Stimulated activated CD8-positive, alpha-beta memory T cell treated with anti-CD3 and anti-CD28 coated beads, Interleukin-15, amount 100 ng/mL, for 4 hours (primary cell): ENCODE measurements at places on chromosomes 2 and 18.

GRCh38 chr2:83221258-83221657 is 1237.8 kb downstream of the SUCLG1 start:
- no peak for DNase-seq

DNA sequence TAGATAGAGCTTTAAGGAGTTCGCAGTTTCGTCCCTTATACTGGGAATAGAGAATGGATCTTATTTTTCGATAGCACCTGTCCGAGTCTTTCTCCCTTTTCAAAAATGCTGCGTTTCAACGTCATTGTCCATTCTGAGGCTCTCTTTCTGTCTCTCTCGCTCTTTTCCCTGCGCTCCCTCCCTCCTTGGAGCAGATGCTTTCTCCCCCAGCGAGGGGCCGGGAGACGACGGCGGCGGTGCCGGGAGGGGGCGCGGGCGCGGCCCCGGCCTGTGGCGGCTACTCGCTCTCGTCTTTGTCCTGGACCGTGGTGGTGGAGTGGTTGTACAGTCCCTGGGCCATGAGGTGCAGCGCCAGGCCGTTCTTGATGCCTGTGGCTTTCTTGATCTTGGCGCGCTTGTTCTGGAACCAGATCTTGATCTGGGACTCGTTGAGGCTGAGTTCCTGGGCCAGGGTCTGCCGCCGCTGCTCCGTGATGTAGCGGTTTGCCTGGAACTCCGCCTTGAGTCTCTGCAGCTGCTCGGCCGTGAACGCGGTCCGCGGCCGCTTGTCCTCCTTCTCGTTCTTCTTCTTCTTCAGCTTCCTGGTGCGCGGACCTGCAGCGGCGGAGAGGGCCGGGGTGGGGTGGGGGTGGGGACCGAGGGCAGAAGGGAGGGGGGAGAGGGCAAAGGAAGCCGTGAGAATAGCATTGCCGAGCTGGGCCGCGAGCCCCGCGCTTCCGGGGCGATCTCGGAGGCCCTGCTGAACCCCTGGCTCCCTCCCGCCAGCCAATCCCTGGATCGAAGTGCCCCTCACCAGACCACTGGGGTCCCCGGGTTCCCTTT is 4.6 kb downstream of the EN1 start:
- DNase-seq = no peak

GRCh38 chr2:110853516-110853915 is 121.1 kb downstream of the ACOXL start:
- DNase-seq = peak; percentile 41

DNA sequence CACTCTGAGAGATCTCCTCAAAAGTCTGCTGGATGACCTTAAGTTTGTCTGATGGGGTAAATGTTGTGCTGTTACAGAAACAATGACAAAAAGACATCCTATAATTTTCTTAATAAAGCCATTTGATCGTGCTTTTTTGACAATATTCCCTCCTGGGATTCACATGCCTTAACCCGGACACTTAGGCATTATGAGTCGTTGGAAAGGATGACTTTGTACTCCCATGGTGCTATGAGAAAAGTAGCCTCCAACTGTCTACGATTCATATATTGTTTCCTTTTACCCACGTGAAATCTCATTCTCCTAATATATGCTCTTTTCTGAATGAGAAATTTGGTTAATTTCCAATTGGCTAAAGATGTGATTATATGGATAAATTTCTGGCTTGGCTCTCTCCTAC is 6.1 kb upstream of the MPP4 start:
- DNase-seq = no peak

- no peak for DNase-seq
These were observed 60.2 kb upstream of the TXNDC2 start for GRCh38 chr18:9825571-9826073.

DNA sequence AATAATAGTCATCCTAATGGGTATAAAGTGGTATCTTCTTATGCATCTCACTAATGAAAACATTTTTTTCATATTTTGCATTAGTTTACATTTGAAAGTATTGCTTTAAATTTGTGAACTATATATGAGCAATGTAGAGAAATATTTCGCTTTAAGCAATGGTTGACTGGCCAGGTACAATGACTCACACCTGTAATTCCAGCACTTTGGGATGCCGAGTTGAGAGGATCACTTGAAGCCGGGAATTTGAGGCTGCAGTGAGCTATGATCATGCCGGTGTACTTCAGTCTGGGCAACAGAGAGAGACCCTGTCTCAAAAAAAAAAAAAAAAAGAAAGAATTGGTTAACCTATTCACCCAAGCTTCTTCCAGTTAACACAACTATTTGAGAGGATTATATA is 15.1 kb downstream of the ZCCHC2 start:
- no peak for DNase-seq

DNA sequence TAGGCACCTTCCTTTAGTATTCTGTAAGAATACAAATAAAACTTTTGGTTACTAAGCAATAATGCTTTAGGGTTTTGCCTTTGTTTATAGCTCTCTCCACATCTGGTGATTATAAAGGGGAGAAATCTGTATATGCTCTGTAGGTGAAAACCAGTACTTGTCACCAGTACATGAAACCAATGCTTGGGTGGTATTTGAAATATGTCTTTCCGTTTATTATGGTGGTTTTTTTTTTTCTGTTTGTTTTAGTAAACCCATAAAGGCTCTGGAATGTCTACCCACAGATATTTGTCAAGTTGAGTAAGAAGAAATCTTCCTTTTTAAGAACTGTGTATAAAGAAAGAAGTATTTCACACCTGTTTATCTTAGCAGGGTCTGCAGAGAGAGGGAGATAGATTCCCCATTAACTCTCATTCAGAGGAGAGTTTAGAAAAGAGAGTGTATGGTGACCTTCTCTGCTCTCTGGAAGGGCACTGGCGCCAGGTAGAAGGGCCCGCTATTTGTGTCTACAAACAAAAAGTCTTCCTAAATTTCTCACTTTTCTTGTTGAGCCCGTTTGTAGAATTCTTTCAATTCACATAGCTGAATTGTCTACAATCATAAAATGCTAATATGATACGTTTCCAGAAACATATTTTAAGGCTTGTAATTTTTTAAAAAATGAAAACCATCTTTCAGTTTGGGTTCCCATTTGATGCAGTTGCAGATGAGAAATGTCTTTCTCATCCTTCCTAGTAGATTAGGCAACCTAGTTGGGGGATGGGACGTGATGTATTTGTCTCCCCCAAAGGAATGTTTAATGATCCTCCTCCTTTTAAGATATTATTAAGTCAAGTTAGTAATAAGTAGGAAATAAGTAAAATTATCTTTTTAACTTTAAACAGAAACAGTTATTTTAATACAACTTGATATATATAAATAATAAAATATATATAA is 33.9 kb downstream of the MAP3K20 start:
- no peak for DNase-seq

DNA sequence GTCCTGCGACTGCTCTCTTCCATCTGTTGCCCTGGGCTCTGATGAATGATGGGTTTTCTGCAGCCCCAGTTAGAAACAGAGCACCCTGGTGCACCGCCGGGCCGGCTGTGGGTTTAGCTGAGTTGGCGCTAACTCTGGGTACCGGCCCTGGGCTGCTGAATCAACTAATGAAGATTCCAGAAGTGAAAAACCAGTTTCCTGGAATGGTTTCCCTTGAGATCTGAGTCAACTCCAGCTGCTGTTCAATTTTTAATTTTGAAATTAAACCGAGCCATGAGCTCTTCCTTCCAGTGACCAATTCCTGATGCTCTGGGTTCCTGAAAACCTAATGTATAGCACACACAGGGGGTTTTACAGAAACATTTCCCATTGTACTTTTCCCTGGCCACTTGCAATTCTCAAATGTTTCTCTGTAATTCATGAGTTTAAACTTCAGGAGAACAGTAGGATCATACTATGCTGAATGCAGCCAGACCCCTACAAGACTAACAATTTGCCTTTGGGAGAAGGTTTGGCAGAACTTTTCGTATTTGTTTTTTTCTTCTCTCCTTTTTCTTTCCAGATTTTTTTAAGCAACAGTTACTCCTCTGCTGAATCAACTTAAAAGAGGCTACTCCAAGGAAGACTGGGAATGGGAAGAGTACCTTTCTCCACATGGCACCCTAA is 5.5 kb downstream of the COL6A3 start:
- DNase-seq = no peak

DNA sequence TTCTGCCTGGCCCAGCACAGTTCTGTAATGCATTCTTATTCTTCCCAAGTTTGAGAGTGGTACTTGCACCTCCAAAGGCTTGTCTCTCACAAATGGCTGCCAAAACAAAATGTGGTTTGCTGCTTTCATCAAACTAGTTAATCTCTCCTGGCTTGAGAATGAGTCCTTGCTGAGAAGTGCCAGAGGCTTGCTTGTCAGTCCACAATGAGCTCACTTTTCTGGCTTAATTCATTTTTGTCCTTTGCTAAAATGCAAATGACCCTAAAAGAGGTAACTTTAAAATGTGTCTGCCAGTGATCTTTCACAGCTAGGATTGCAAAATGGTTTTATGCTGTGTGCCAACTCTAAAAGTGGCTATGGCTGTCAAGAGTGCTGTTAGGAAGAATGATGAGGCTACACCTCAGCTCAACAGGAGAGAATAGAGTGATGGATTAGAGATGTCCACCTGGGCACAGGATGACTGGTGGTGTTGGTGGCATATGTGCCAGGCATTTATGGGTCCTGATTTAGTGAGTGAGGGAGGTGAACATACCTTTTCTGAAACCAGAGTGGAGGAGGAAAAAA is 291.2 kb upstream of the HNMT start:
- DNase-seq = no peak

DNA sequence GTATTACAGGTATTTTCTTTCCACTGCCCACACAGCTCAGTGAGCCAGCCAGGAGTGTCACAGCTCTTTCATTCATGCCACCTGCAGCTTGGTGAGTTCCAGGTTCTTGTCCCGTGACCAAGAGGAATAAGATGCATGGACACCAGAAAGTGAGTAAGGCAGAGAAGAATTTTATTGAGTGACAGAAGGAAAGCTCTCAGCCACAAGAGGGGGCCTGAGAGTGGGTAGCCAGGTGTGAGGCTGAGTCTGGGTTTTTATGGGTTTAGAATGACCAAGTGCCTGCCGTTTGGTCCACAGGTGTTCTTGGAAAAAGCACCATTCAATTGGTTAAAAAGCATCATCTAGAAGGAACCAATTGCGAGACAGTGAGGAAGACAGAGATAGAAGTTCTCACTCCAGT is 1097.1 kb upstream of the SLC39A10 start:
- DNase-seq = no peak

DNA sequence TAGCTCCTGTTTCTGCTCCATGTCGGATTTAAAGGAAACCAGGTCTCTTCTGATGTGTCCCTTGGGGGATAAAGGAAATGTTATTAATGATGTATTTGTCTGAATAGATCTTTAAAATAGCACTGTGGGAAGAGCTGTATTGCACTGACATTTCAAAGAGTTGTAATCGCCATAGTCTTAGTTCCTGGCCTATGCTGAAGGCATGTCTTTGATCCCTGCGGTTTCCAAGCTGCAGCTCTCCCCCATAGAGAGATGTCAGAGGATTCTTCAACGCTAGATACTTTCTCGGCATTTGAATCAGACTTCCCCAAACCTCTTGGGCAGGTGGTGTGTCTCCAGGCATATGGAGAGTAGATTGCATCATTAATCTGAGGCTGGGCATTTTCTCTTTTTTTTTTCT is 40.4 kb downstream of the NAT8 start:
- no peak for DNase-seq

DNA sequence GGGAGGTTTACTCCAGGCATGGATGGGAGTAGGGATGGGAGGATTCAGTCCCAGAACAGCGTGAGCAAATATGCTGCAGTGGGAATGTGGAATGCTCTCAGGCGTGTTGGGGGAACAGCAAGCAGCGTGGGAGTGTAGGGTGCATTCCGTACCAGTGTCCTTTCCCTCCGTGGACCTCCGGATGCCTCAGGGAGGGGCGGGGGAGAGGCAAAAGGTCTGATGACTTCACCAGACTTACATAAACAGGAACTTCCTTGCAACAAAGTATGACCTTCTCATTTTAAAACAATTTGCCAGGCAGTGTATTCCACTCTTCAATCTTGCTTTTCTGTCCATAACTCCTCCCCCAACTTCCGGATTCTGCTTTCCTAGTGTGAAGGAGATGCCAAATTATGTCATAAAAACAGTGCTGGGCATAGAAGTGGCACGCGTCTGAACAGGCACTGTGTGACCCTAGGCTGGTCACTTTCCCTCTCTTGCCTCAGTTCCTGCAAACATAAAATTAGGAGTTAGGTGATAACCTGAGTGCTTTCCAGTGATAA is 36.9 kb downstream of the RPL37A start:
- no peak for DNase-seq

DNA sequence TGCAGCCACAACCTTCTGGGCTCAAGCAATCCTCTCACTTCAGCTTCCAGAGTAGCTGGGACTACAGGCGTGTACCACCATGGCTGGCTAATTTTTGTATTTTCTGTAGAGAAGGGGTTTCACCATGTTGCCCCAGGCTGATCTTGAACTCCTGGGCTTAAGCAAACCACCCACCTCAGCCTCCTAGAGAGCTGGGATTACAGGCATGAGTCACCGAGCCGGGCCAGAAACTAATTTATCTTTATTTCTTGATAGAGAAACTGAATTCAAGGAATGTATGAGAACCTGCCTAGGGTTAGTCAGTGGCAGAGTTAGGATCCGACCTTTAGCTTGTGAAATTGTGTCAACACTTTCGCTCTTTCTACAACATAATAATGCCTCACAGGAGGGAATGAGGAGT is 19.3 kb upstream of the ITGAV start:
- no peak for DNase-seq

DNA sequence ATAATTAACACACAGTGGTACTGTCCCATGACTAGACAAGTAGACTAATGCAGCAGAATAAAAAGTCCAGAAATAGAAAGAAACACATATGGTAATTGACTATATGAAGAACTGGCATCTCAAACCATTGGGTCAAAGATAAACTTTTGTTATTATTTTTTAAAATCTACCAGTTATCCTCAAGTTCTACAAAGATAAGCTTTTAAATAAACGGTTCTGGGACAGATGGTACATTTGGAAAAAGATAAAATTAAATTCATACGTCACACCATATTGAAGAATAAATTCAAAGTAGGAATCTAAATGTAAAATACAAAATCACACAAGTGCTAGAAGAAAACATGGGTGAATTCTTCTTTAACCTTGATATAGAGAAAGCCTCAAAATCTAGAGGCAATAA is 37.6 kb upstream of the PLEKHM3 start:
- DNase-seq = no peak

DNA sequence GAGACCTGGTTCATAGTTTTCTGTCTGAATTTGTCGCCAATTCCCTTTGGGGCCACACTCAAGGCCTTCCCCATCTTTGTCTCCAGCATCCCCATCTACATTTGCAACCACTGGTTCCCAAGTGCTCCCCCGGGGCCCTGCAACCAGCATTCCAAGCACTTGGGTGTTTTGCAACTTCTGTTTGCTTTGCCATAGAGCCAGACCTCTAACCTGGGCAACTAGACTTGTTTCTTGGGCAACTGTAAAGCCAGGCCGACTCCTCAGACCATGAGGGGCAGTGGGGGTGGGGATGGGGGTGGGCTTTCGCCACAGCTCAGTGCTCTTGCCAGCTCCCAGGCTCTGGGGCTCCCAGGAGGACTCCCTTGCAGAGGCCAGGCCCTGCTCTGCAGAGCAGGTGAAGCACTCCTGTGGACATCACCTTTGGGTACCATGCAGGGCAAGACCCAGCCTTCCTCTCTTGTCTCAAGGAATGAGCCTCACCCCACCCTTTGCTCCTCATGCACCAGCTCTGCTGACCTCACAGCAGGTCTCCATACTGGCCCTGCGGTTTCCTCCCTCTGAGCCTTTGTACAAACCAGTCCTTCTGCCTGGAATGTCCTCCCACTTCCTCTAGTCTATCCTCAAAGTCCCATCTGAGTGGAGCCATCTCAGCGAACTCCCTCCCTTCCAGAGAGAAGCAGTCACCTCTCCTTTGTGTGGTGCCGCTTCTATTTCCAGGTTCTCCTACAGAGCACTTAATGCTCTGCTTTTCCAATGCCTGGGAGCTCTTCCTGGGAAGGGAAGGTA is 126.7 kb upstream of the MYCN start:
- no peak for DNase-seq

GRCh38 chr2:211157856-211158463 is 601.6 kb downstream of the CPS1 start:
- no peak for DNase-seq
